ENCODE measurements at places on chromosomes 1 and 21. TPM values are rescaled to one million over a fixed set of nuclear protein-coding genes. Genes with fewer than 3 reads are reported as not detected.

DNA sequence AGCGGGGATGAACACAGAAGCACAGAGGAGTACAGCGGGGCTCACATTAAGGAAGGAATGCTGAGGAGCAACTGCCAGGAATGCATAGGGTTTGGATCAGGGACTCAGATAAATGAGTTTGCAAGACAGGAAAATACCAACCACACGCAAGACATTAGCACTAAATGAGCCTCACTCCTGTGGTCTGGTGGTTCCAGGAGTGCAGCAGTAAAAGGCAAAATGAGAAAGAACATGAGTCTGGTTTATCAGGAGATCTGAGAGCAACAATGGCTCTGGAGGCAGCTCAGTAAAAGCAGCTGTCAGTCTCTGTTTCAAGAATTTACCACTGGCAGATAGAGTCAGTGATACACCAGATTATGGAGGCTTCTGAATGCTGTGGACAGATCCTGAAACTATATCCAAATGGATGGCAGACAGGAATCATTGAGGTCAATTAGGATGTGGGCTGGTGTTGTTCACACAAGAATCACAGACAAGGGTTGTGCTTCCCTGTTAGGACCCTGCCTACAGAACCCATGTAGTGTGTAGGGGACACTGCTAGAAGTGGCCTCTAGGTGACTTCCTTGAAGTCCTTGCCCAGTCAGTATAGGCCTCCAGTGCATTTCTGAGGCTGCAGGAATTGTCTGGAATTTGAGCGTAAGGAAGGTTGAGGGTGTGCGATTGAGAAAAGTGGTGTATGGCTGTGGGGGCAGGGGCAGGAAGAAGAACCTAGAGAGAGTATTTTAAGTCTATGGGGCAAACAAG is 50.3 kb downstream of the CASQ2 start:
- no peaks in the 10 kb centered on the region for H3K27me3 ChIP-seq
- H3K36me3 ChIP-seq = no peaks in the 10 kb centered on the region
- H3K27ac ChIP-seq = no peak overlapping the region
- no peak for DNase-seq

DNA sequence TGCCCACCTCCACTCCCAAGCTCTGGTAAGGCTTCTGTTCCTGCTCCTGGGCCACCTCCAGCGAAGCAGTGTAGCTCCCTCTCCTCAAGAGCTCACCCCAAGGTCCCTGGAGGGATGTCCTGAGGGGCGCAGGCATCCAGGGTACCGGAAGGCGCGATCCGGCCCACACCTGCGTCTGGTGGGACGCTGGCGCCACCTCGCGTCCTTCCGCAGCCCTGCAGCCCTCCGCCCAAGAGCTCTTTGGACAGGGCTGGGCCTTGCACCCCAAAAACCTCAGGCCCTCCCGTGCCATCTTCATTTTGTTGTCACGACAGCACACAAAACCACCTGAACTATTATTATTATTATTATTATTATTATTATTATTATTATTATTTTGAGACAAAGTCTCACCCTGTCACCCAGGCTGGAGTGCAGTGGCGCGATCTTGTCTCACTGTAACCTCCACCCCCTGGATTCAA is 49.2 kb upstream of the PAX7 start:
- H3K4me1 ChIP-seq = no peaks in the 10 kb centered on the region
- no peaks in the 10 kb centered on the region for H3K27me3 ChIP-seq
- DNase-seq = no peak
- no peaks in the 10 kb centered on the region for H3K36me3 ChIP-seq

KPRP gene
- total RNA-seq = not detected

- DNase-seq = no peak
- H3K27me3 ChIP-seq = peaks cover 5% of the 10 kb centered on the region
- H3K4me1 ChIP-seq = no peaks in the 10 kb centered on the region
- H3K4me3 ChIP-seq = no peak overlapping the region
- H3K36me3 ChIP-seq = no peaks in the 10 kb centered on the region
Measured at GRCh38 chr1:13520985-13521384, 7.2 kb upstream of the LRRC38 start.

DENND2C gene
- 4.4 TPM for total RNA-seq

DNA sequence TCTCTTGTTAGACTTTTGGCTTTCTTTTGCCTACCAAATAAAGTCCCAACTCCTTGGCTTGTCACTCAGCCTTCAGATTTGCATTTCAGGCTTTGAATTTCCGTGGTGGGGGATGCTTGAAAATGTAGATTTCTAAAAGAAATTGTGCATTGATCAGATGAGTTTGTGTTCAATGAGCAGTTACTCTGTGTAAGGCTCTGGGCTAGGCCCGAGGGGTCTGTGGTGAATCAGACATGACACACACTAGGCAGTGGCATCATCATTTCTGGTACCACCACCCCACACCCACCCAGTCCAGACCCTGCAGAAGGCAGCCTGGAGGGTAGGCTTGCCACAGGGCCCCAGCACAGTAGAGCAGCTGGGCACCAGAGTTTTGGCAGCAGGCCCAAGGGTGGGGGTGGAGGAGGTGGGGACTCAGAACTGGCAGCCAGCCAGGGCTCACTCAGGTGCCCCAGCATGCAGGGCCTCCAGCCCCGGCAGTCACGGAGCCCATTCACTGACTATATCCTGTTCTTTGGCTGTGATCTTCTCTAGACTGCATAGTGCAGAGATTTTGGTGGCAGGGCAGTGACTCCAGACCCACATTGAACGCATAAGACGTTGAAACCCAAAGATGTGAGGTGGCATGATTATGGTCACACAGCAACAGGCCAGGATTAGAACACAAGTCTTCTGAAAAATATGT is 97.2 kb upstream of the ARTN start:
- H3K4me1 ChIP-seq = peaks cover 15% of the 10 kb centered on the region
- H3K36me3 ChIP-seq = peaks cover 6% of the 10 kb centered on the region

TDRD5 gene
- 0.30 TPM for total RNA-seq

DNA sequence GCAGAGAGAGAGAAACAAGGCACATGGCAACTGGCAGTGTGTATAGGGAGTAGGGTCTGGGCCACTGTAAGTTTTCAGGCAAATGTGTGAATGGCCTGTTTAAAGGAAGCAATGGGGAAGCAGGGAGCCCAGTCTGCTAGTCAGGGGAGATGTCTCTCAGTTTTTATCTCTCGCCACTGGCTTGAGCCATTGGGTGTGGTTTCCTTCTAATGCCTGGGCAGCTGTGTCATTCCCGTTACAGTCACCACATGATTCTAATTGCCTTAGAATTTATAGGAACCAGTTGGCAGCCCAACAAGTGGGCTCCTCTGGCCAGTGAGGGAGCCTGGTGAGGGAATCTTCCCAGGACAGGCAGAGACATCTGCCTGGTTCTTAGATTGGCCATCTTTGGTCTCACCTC is 182.4 kb downstream of the DISC1 start:
- DNase-seq = peak; percentile 56
- H3K36me3 ChIP-seq = no peaks in the 10 kb centered on the region
- no peak overlapping the region for H3K27ac ChIP-seq

ERMAP gene
- 21.1 TPM for total RNA-seq

ZNF687 gene
- 22.7 TPM for total RNA-seq

FAM110D gene
- 1.0 TPM for total RNA-seq

NDUFS2 gene
- 65.7 TPM for total RNA-seq

DNA sequence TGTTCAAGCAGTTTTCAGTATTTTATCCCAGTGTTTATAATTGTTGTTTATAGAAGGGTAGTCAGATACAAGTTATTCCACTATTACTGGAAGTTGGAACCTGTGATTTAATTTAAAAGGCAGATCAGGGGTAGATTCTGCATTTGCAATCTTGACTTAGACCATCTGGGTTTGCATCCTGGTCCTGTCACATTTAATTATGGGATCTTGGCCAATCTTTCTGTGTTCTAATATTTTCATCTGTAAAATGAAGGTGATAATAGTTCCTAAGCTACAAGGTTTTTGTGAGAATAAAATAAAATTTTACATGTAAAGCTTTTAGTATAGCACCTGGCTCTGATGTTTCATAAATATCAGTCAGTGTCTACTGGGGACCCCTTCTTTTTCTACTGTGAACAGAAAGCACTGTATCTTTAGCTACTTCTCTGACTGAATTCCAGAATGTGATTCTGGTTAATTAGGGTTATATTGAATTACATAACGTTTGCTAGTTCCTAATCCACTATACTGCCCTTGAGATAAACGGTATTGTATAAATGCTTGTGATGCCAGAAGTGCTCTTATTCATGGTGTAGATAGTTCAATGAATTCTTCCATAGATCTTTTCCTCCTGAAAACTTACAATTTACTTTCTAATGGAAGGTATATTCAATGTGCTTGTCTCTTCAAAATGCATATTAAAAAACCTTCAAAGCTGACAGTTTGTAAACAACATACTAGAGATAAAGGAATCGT is 131.0 kb downstream of the KCNK1 start:
- no peak overlapping the region for H3K4me3 ChIP-seq
- no peak overlapping the region for H3K27ac ChIP-seq
- DNase-seq = no peak
- H3K36me3 ChIP-seq = no peaks in the 10 kb centered on the region

APOBEC4 gene
- 5.6 TPM for total RNA-seq

TRAF5 gene
- 6.2 TPM for total RNA-seq

PTGFR gene
- 4.7 TPM for total RNA-seq

DNA sequence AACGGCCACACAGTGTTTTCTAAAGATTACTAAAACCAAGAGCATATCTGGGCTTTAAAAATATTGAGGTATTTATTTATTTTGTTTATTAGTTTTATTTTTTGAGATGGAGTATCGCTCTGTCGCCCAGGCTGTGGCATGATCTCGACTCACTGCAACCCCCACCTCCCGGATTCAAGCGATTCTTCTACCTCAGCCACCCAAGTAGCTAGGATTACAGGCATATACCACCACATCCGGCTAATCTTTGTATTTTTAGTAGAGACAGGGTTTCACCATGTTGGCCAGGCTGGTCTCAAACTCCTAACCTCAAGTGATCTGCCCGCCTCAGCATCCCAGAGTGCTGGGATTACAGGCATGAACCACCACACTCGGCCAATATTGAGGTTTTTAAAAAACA is 23.9 kb downstream of the TMCO4 start:
- no peaks in the 10 kb centered on the region for H3K27me3 ChIP-seq
- no peaks in the 10 kb centered on the region for H3K4me1 ChIP-seq
- DNase-seq = no peak
- no peak overlapping the region for H3K27ac ChIP-seq

MYOG gene
- not detected for total RNA-seq

TATDN3 gene
- 11.5 TPM for total RNA-seq

DNA sequence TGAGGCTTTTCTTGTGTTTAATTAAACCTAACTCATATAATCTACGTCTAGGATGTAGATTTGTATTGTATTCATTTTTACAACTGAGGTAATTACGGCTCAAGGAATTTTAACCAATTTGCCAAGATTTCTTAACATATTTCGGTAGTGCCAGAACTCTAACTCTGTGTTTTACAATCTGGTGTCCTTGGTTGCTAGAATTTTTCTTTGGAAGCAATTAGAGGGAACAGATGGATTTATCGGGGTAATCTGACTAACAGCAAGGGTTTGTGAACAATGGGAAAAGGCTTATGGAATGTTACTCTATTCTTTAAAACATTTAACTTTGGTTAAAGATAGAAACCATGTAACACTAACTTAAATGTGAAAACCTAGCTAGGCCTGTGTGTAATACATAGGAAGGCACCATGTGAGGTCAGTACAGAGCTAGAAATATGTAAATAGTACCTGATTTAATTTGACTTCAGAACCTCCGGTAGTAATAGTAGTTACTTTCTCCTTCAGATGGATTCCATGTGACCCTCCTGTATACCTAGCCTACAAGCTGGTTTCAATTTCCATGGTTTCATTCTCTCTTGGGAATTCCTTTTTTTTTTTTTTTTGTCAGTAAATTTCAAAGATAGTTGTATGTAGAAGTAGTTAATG is 1.2 kb downstream of the MTF2 start:
- peaks cover 19% of the 10 kb centered on the region for H3K4me1 ChIP-seq
- peak overlapping the region; percentile 77 for H3K4me3 ChIP-seq
- no peaks in the 10 kb centered on the region for H3K36me3 ChIP-seq
- DNase-seq = no peak
- H3K27me3 ChIP-seq = no peaks in the 10 kb centered on the region
- peak overlapping the region; percentile 92 for H3K27ac ChIP-seq

PDZK1IP1 gene
- 38.1 TPM for total RNA-seq

GRCh38 chr1:42135426-42135825 is 17.8 kb upstream of the GUCA2B start:
- no peaks in the 10 kb centered on the region for H3K36me3 ChIP-seq
- H3K27me3 ChIP-seq = no peaks in the 10 kb centered on the region
- H3K4me3 ChIP-seq = no peak overlapping the region
- no peak for DNase-seq

AGPAT3 gene
- total RNA-seq = 87.1 TPM

DNA sequence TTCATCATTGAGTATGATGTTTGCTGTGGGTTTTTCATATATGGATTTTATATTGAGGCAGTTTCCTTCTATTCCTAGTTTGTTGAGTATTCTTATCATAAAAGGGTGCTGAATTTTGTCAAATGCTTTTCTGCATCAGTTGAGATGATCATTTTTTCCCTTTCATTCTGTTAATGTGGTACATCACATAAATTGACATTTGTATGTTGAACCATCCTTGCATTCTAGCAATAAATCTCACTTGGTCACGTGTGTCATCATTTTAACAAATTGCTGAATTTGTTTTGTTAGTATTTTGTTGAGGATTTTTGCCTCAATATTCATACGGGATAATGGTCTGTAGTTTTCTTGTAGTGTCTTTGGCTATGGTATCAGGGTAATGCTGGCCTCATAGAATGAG is 19.9 kb downstream of the TTC34 start:
- no peak overlapping the region for H3K4me3 ChIP-seq
- no peak for DNase-seq
- no peaks in the 10 kb centered on the region for H3K36me3 ChIP-seq
- no peak overlapping the region for H3K27ac ChIP-seq
- H3K27me3 ChIP-seq = no peaks in the 10 kb centered on the region

DNA sequence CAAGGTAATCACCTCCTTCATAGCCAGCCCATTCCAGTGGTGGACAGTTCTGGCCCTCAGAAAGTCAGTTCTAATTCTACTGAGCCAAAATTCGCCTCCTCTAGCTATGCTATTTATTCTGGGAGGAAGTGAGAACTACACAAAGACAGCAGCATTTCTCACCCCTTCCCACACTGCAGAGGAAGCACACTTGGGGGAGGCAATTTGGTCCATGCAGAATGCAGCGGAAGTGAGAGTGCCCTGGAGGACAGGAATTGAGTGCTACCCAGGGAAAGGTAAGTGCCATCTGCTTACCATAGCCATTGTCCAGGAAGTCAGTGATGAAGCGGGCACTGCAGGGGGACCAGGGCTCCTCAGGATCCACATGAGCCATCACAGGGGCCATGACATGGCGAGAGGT is 3.7 kb downstream of the ADAMTS4 start:
- H3K27me3 ChIP-seq = no peaks in the 10 kb centered on the region
- DNase-seq = no peak
- no peaks in the 10 kb centered on the region for H3K36me3 ChIP-seq

Data from upper lobe of left lung (tissue), 6 donors.